ENCODE measurements at places on chromosomes 2 and 18.
A peak's percentile ranks its signal among the peaks of the same experiment; 100 is the strongest.

DNA sequence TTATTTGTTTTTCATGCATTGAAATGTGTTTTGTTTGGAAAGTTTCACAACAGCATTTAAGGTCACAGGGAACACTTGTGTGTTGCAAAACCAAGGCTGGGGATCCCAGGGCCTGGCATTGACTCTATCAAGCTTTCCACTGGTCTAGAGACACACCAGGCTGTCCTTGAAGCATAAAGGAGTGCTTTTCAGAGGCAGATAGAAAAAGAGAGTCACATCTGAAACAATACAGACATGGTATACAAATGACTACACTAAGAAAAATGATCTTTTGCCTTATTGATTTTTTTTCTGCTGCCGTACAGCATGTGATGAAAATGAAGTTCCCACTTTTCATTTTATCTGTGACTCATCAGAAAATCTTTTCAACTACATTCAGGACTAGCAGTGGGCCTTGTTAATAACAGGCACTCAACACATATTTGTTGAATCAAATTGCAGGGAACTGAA lies 61.9 kb upstream of the ZCCHC2 start:
- DNase-seq: no peak

GRCh38 chr2:175931805-175932204 lies 70.3 kb downstream of the LNPK start:
- no peak for DNase-seq

GRCh38 chr2:1871171-1871570 lies 126.9 kb upstream of the PXDN start:
- DNase-seq: no peak

DNA sequence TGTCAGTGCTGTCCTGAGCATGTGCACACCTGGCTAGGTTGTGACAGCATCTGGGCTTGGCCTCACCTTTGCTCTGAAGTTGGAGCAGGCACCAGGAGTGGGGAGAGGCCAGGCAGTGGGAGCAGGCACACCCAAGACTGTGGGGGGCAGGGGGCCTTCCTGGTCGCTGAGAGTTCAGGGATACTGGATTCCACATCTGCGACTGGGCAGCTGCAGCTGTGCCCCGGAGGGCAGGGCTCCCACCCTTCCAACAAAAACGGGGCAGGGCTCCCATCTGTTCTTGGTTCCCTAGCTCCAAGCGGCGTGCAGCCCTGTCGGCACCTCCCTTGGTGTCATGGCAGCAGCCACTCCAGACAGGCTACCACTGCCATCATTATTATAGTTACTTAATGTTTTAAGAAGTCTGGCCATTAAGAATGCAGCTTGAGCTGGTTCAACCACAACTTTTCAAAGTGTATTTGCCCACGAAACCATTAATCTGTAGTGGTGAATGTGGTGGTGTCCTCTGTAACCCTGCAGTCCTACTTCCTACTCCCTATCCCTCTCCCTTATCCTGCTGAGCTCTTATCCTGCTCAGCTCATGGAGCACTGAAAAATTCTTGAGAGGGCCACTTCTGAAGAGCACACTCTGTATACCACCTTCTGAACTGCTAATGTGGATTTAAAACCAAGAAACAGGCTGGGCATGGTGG lies 48.0 kb upstream of the RAB1A start:
- DNase-seq: no peak

DNA sequence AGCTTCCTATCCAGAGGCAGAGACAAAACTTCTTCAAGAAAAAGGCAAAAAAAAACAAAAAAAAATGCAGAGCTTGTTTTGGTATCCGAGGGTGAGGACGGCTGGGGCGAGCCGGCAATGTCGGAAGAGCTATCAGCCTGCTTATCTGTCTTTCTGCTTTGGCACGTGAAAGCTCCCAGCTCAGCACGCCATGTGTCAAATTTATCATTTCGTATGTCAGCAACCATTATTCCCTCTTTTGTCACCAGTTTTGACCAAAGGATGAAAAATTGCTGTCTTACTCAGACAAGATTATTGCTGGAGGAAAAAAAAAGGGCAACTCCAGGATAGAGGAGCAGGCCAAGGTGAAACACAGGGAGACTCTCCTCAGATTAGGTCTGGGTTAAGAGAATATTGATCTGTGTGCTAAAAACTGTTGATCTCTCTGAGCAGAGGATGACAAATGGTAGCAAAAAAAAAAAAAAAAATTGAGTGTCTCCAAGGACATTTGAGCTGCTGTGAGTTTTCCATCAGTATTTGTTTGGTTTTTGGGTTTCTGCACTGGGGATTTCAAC lies 532.0 kb upstream of the POU3F3 start:
- no peak for DNase-seq

- DNase-seq: no peak
Measured at GRCh38 chr2:143674051-143674450, 544.8 kb downstream of the ARHGAP15 start.

- no peak for DNase-seq
Measured at GRCh38 chr2:62010632-62011256, 105.3 kb downstream of the COMMD1 start.

GRCh38 chr2:70505613-70506391 lies 47.8 kb downstream of the TGFA start:
- DNase-seq: no peak

- DNase-seq: no peak
Measured at GRCh38 chr2:66840321-66841002, 405.5 kb downstream of the MEIS1 start.

DNA sequence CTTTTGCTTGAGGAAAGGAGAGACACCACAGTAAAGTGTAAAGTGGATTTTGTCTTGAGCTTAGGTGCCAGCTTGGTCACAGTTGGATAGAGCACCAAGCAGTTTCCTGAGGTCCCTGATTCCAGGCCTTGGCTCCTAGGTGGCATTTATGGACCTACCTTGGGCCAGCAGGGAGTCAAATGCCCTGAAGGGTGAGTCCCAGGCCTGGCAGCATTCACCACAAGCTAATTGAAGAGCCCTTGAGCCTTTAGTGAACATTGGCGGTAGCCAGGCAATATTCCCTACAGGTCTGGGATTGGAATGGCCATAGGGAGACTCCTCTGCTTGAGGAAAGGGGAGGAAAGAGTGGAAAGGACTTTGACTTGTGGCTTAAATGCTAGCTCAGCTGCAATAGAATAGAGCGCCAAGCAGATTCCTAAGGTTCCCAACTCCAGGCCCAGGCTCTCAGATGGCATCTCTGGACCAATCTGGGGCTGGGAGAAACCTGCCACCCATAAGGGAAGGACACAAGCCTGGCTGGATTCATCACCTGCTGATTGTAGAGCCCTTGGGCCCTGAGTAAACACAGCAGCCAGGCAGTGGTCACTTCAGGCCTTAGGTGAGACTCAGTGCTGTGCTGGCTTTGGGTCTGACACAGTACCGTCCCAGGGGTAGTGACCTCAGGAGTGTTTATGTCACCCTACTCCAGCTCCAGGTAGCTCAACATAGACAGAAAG lies 137.5 kb upstream of the OTOS start:
- DNase-seq: no peak

GRCh38 chr18:35618696-35619095 lies 37.2 kb downstream of the GALNT1 start:
- no peak for DNase-seq

- no peak for DNase-seq
Measured at GRCh38 chr2:177881008-177881747, 191.4 kb downstream of the PDE11A start.

GRCh38 chr2:110853516-110853915 lies 121.1 kb downstream of the ACOXL start:
- no peak for DNase-seq

GRCh38 chr2:207165121-207166038 lies at the start of gene KLF7:
Gene KLF7, minus strand, starts transcription at chr2:207165948. Its CDS starts 380 bp downstream, at chr2:207165568.
- DNase-seq: peak; percentile 46

- peak; percentile 49 for DNase-seq
Measured at GRCh38 chr2:43083710-43084698, 142.4 kb downstream of the ZFP36L2 start.

DNA sequence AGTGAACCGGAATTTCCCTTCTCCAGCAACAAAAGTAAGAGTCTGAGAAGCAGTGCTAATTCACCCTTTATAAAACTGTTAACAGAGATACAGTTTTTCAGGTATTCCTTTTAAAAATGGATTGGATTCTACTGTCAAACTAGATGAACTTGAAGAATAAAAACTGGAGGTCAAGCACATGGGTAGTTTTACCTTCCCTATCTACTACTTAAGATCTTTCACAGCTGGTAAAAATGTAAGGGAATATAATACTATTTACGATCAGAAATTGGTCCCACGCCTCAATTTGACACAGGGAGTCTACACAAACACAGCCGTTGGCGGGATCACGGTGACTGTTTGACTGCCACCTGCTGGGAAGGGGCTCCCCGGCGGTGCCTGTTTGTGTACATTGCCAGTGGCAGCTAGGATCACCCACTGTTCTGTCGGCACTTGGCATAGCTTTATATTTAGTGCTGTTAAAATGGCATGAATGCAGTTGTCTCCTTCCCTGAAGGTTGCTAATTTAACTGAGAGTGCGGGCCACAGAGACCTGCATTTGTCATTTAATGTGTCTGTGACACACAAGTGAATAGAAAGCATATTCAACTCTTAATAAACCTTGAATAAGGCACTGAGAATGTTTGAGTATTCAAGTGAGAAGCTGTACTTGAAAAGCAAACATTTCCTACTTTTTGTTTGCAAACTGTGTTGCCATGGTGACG lies 59.5 kb downstream of the ABCG8 start:
- DNase-seq: peak; percentile 62

DNA sequence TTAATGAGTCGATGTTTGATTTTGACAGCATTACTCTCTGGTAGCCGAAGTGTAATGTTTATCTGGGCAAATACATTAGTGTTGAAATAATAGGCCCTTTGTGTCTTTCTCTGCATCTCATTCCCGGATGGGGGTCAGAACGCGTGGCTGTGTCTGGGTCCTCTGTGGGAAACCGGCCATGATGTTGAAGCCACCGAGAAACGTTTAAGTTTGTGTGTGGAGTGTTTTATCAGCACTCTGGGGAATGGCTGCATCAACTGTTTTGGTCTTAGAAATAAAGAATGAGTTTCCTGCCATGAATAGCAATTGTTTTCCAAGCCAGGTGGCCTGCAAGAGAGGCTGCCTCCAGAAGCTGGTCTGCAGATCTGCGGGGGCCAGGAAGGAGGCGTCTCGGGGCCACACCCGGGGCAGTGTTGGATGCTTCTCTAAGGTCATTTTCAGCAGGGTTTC lies 69.7 kb downstream of the RNF144A start:
- DNase-seq: no peak

DNA sequence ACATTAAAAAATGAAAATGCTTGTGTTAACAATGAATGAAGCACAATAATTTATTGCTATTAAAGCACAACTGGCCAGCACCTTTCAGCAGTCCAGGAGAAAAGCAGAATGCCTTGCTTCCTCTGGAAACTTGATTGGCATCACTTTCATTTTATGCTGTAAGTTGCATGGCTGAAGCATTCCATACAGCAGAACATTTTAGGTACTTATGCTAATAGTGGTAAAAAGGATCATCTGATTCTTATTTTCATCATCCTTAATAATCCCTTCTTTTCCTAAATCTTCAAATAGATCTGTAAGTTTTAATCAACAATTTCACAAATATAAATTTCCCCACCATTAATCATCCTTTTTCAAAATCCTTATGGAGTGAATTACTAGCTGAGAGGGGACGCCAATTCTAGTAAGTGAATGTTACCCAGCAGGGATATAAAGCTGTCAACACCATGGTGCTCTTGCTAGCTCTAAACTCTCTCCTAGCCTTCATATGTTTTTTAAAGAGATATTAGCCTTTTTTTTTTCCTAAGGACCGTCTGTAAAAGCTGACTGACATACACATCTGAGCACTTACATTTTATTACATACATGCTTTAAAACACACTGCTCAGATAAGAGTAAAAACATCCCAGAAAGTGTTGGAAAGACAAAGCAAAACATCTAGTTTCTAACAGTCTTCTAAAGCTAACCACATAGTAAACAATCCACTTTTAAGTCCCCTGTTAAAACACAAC lies 5.3 kb downstream of the SATB2 start:
- no peak for DNase-seq

DNA sequence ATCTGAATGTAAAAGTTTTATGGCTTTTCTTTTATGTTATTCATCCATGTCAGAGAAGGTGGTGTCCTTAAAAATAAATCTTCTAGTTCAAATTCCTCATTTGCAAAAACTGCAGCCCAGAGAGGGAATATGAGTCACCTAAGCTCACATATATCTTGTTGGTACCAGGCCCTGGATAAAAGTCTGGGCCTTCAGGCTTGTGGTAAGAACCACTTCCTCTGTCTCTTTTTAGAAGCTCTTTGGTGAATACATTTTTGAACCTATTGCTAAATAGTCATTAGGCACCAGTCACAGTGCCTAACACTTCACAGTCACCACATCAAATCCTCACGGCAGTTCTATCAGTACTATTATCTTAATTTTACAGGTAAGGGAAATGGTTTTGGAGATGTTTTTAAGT lies 199.2 kb downstream of the KCNS3 start:
- no peak for DNase-seq

DNA sequence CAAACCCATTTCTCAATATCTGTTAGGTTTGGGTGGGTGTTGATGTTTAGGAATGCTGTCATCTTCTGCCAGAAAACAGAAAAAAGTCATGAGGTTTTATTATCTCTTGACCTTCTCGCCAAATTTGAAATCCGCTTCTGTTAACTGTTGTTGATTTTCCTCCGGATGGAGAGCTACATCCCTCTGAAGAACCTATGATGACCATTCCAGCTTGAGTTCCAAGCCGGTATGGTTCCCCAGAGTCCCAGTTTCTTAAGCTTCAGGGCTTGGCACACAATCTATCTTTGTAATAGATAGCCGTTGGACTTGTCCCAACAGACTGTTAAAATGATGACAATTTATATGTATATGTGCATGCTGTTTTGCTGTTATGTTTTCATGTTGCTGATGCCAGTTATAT lies 1201.0 kb downstream of the LRP1B start:
- DNase-seq: no peak

GRCh38 chr2:34161549-34161948 lies 562.5 kb upstream of the FAM98A start:
- no peak for DNase-seq

DNA sequence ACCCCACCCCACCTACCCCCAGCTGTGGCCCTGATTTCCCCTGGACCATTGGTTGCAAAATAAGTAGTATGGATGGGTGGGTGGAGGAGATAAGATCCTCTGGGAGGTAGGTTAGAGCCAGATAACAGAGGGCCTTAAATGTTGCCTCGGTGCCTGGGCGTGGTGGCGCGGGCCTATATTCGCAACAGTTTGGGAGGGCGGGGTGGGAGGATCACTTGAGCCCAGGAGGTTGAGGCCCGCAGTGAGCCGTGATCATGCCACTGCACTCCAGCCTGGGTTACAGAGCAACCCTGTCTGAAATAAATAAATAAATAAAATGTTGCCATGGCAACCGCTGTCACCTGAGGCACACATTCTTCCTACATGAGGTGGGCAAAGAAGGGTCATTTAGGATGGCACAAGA lies 103.3 kb upstream of the GATA6 start:
- no peak for DNase-seq

- DNase-seq: no peak
Measured at GRCh38 chr2:188142636-188143295, 148.9 kb upstream of the GULP1 start.

DNA sequence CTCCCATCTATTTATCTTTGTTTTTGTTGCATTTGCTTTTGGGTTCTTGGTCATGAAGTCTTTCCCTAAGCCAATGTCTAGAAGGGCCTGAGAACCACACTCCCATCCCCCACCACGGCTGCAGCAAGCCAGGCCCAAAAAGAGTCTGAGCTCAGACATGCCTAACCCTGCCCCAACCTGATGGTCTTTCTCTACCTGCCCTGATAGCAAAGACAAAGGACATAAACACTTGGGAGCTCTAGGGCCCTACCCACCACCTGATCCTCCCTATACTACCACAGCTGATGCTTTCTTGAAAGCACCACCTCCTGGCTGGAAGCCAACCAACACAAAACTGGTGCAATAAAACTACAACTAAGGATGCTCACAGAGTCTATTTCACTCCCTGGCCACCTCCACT lies 233.4 kb downstream of the WDR7 start:
- no peak for DNase-seq

- DNase-seq: peak; percentile 24
Measured at GRCh38 chr18:32349728-32350395, 120.8 kb downstream of the GAREM1 start.

All from prostate gland (tissue), 2 donors.